ENCODE measurements at places on chromosomes 5 and 9.

DNA sequence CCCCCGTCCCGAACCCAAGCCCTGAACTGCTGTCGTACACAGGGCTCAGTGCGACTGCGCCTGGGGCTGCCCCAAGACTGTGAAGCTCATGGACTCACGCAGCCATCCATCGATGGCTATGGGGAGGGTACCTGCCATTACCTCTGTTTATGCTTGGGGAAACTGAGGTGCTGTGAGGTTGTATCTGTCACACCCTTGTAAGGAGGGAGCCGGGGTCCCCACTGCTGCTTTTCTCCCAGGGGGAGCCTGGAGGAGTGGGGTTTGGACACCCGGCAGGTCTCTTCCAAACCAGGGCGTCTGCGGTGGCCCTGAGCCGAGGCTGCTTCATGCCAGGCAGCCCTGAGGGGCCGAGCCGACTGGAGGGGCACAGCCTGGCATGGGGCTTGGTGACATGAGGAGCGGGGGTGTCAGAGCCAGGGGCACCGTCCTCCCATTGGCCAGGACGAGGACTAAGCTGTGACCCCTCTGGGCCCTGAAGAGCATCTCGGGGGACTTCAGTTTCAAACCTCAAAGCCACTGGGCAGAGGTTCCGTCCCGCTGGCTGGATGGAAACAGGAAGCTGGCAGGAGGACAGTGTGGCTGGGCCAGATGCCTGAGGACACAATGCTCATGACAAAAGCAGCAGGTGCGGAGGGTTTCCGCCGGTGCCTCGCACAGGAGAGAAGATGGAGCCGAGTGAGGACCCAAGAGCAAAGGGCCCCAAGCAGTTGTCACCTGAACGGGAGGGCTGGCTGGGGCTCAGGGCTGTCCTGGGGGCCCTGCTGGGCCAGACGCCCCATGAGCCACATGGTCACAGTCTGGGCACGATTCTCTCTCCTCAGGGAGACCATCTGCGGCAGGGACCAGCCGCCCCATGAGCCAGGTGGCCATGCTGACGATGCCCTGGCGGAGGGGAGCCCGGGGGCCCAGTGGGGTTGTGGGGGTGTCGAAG lies 54.4 kb upstream of the EXOC3 start:
- DNase-seq: no peak

DNA sequence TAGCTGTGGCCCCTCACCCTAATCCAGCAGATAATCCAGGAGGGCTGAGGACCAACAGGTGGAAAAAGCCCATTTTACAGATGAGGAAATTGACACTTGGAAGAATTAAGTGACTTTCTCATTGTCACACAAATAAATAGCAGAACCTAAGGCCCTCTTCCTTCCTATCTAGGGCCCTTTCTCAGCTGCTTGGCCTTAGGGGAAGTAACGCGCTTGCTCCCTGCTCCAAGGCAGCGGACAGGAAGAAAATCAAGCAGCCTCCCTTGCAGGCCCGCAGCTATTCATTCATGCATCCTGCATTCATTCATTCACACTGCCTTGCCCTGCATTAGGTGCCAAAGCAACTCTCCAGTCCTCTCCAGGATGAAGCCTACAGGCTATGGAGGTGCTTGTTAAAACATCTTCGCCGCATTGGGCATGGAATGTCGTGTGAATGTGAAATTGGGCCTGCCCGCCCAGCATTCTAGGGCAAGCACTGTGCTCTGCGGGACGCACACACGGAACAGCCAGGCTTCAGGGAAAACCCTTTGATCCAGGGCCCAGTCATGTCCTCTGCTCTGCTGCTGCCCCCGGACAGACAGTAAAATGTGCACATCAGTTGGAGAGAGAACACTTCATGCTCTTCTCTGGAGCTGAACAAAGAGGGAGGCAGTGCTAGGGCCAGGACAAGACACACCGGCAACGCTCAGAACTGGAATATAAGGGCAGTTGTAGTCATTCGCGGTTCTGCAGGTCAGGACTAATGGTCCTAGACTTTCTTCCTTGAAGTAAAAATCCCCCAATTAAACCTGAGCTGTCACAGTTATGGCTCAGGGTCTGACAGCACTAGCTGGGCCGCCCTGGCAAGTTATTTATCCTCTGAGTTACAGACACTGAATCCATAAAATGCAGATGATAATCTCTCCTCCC lies 166.0 kb downstream of the COL23A1 start:
- DNase-seq: no peak

GRCh38 chr5:132823481-132824050 lies 6.9 kb downstream of the SHROOM1 start:
- no peak for DNase-seq

DNA sequence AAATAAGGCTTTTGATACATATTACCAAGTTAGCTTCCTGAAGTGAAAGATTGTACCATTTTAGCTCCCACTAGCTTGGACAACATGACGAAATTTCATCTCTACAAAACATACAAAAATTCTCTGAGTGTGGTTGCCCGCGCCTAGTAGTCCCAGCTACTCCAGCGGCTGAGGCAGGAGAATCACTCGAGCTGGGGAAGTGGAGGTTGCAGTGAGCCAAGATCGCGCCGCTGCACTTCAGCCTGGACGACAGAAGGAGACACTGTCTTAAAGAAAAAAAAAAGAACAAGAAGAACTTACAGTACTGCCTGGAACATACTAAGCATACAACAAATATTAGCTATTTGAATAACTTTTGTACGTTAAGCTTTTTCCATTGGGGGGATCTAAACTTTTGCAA lies 29.7 kb upstream of the NRG2 start:
- no peak for DNase-seq

GRCh38 chr9:4831119-4831518 lies 38.4 kb downstream of the RCL1 start:
- no peak for DNase-seq

GRCh38 chr5:124477062-124477461 lies 269.4 kb downstream of the ZNF608 start:
- DNase-seq: no peak

DNA sequence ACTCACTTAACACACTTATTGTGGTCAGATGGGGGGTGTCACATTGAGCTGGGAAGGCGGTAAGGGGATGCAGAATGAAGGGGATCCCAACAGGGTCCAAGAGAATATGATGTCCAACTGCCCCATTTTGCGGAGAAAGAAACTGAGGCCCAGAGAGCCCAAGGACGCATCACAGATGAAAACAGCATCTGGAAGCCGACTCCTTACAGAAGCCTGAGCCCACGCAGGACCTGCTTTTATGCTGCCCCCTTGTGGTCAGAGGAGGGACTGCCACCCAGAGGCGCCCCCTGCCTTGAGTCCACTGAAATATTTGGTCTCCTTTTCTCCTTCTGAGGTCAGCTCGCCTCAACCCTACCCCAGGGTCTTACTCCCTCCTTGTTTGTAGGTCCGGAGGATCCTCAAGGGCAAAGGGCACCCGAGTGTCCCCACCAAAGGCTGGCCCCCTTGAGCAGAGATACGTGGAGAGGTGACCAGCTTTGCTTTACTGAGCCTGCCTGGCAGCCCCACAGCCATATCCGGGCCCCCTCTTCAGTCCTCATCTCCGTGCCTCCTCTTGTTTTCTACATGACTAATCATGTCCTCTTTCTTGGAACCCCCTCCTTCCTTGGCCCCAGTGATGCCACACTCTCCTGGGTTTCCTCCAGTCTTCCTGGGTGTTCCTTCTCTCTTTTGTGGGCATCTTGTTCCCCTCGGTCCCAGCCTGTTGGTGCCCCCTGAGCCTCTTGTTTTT lies 30.0 kb upstream of the TTLL11 start:
- peak; percentile 58 for DNase-seq

DNA sequence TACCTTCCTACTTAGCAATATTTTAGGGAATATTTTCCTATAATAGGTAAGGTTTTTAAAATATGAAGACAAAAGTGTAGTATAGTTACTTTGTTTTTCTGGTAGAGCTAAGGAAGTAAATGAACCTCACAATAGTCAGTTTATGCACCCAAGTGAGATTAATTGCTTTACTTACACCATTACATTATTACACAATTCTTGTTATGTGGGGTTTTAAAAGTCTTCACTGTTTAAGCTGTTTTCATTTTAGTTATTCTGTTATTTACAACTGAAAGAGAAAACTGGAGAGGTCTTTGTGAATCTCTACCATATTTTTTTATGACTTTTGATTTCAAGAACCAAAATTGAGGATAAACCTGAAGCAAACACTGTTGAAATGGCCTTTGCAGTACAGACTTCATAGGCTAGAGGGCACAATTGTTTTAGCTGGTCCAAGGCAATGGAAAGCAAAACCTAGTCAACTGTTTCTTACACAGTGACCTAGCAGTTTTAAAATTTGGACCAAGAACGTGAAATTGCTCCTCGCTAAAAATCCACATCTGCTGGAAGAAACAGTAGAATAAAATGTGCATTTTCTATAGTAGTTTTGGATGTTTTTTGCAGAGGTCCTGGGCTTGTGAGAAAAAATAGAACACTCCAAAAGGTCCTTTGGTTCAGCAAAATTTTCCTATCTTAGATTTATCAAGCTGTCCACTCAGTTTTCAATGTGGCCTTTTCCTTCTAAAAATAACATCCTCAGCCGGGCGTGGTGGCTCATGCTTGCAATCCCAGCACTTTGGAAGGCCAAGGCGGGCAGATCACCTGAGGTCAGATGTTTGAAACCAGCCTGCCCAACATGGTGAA lies 66.4 kb upstream of the FER start:
- DNase-seq: peak; percentile 77

- peak; percentile 37 for DNase-seq
These were observed 16.9 kb downstream of the HMGXB3 start for GRCh38 chr5:150017226-150018005.

DNA sequence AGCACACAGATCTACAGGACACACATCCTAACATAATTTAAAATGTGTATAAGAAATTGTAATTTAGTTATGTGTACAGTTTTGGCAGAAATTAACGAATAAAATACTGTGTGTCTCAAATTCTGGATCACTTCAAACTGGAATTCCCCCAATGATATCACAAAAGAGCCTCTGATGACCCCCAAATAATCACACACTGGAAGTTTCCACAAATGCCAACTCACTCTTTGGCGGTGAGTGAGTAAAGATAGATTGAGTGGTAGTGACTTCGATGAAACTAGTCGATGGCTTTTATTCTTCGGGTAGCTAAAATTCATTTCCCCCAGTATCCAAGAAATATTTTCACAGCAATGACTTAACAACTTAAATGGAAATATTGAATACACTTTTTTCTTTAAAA lies 2.2 kb downstream of the ZNF366 start:
- no peak for DNase-seq

GRCh38 chr5:20692913-20693312 lies 704.9 kb upstream of the CDH18 start:
- DNase-seq: no peak

DNA sequence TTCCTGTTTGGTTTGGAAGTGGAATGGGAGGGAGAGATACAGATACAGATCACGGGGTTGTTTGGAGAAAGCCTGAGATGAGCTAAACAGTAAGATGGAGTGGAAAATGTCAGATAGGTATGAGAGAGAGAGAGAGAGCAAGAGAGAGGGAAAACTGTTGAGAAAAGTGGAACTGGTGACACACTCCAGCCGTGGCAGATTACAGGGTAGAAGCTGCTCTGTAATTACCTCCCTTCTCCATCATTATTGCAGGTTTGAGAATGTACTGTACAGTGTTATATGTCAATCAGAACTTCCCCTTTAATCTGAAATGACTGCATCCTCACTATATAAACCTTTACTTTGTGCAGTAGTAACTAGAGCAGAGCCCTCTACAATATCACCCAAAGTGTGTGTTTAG lies 74.5 kb upstream of the WWC1 start:
- DNase-seq: no peak

- no peak for DNase-seq
These were observed 40.7 kb downstream of the AHRR start for GRCh38 chr5:362189-362588.

DNA sequence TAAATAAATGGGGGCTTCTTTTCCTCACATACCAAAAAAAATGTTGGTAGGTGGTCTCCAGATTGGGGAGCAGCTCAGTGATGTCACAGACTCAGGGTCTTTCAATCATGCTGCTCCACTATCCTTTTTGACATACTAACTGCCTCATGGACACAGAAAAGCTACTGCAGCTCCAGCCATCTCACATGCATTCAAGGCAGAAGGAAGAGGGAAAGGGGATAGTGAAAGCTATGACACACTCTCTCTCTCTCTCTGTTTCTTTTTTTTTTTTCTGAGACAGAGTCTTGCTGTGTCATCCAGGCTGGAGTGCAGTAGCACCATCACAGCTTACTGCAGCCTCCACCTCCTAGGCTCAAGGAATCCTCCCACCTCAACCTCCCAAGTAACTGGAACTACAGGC lies 7.9 kb upstream of the ADGRD2 start:
- no peak for DNase-seq

DNA sequence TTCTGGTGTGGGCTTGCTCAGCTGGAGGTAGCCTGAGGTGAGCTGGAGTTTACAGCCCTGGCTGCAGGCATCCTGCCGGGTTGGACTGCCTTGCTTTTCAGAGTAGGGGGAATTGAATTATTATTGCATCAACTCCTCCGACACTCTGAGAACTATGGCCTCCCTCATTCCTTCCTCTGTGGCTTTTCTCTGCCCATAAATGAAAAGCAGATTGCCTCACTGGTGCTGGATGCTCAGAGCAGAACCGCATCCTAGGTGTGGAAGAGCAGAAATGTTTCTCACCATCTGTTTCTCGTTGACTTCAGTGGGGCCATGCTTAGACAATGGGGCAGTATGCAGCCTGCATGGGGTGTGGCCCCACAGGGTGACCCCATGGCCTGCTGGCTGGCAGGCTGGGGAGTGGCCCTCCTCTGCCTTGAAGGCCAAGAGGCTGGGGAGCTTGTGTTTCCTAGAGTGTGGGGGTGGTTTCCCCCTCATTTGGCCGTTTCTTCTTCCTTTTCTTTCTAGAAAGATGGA lies 27.3 kb upstream of the TGFBI start:
- peak; percentile 100 for DNase-seq

DNA sequence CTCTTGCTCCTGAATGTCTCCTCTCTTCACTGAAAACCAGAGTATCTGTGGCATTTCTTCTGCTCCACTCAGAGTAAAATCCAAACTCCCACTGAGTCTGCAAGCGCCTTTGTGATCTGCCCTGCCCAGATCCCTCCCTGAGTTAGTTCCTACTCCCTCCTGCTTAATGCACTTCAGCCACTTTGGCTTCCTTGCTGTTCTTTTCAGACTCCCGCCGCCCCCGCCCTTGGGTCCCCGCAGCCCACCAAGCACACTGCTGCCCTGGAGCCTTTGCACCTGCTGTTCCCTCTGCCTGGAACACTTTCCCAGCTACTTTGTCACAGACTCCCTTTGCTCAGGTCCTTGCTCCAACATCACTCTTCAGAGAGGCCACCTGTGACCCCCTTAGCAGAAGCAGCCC lies 127.2 kb upstream of the SLC25A48 start:
- no peak for DNase-seq

DNA sequence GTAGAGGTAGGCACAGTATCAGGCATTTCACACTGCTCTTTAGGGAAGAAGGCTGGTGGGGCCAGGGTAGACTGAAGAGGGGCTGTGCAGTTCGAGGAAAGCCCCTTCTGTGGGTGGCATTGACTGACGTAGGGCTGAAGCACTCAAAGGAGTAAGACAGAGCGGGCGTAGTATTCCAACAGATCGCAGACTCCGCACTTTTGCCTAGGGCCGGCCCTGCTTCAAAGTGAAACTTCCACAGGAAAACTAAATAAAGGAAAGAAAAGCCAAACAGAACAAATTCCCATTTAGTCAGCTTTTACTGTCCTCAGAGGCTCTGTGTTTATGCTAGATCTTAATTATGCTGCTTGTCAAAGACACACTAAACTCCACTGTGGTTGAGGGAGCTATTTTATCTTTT lies 493.0 kb upstream of the WWC1 start:
- no peak for DNase-seq

GRCh38 chr5:31066655-31067328 lies 126.7 kb upstream of the CDH6 start:
- DNase-seq: peak; percentile 37
